ENCODE measurements at places on chromosomes 4 and X. TPM values are rescaled to one million over a fixed set of nuclear protein-coding genes. Genes with fewer than 3 reads are reported as not detected.

Gene PAGE2
- not detected for total RNA-seq

Gene ZRSR2
- 4.1 TPM for total RNA-seq

Gene PARM1
- 0.43 TPM for total RNA-seq

Gene LRP2BP
- 1.4 TPM for total RNA-seq

Gene SNCA
- 0.32 TPM for total RNA-seq
